Bronchial epithelial cell (primary cell): ENCODE measurements at places on chromosomes 2 and 18. TPM values are rescaled to one million over a fixed set of nuclear protein-coding genes. Genes with fewer than 3 reads are reported as not detected.

DNA sequence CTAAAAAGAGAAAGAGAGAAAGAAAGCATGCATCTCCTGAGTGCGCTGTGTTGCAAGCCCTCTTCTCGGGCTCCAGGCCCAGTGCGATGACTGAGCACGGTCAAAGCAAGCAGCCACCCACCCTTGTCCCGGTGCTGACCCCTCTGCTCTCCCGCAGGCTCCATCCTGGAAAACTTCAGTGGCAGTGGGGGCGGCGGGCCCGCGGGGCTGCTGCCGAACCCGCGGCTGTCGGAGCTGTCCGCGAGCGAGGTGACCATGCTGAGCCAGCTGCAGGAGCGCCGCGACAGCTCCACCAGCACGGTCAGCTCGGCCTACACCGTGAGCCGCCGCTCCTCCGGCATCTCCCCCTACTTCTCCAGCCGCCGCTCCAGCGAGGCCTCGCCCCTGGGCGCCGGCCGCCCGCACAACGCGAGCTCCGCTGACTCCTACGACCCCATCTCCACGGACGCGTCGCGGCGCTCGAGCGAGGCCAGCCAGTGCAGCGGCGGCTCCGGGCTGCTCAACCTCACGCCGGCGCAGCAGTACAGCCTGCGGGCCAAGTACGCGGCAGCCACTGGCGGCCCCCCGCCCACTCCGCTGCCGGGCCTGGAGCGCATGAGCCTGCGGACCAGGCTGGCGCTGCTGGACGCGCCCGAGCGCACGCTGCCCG is 252.5 kb downstream of the GLI2 start:
- no peak for DNase-seq

- peak; percentile 59 for DNase-seq
These were observed 189.9 kb upstream of the DCC start for GRCh38 chr18:52150050-52150449.

DNA sequence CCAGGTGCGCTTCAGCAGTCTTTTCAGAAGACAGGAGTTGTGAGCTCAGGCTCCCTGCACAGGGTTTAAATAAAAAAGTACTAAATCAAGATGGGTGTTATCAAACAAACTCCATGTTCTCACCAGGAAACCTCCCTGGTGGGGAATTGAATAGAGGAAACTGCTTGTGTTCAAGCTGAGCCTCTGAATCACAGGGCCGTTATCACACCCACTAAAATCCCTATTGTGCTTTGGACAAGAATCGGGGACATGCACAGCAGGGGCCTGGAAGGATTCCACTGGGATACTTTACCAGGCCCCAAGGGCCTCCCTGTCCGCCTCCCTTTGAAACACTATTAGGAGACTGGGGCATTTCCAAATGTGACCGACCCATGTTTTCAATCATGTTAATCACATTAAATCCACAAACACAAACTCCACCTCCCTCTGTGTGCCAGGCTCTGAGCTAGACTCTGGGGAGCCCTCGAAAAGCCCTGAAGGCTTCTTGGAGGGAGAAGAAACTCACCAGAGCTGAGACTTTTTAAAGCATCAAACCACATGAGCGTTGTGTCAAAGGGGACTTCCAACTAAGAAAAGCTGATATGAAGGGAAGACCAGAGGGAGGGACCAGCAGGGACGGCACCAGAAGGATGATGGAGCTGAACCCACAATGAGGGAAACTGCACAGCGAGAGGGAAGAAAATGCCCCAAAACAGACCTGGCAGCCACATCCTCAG is 458.7 kb upstream of the ID2 start:
- no peak for DNase-seq

GRCh38 chr2:75333646-75334045 is 134.3 kb upstream of the TACR1 start:
- no peak for DNase-seq

DNA sequence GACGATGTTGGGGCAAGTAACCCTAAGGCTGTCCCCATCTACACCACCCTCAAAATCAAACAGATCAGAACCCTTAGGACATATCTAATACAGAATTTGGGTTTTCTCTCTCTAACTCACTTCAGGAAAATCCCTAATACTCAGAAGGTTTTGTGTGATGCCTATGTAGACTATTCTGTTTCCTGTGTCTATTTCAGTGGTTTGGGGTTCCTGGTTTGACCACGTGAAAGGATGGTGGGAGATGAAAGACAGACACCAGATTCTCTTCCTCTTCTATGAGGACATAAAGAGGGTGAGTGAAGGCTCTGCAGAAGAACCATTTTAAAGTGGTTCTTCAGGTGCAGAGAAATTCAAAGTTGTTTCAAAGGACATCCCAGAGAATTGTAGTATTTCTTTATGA is 16.3 kb downstream of the SULT1C2 start:
- no peak for DNase-seq

DNA sequence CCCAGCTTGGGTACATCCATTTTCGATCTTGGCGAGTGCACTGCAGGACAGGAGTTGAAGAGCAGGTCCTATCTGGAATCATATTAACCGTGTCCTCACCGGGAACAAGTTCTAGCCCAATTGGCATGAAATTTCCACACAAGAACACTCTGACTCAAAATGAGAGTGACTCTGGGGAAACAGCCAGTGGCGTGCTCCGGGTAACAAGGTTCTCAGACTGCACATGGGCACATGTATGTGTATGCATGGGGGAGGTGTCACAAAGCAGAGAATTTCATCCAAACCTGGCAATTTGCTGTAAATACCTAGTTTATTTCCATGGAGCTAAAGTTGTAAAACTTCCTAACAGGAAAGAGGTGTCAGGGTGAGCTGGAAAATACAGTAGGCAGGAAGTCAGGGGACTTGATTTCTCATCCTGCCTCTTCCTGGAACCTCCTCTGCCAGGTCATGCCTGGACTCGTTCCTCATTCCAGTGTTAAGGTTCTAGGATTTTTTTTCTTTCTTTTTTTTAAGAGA is 1.7 kb downstream of the TUBB6 start:
- DNase-seq = peak; percentile 88

- DNase-seq = no peak
These were observed 47.1 kb downstream of the CNGA3 start for GRCh38 chr2:98393354-98393753.

DNA sequence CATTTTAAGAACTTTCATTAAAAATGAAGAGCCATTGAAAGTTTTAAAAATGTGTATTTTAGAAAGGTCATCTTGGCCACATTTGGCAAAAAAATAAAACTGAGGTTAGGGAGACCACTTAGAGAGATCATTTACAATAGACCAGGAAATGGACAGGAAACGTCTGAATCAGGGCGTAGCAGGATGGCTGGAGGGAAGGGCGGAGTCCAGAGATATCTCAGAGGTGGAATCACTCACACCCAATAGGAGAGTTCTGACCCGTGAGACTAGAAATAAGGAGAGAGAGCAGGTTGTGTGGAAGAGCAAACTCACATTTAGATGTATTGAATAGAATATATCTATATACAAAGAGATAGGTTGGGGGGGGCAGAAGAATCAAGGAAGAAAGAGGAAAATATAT is 373.4 kb downstream of the METTL4 start:
- peak; percentile 51 for DNase-seq

DNA sequence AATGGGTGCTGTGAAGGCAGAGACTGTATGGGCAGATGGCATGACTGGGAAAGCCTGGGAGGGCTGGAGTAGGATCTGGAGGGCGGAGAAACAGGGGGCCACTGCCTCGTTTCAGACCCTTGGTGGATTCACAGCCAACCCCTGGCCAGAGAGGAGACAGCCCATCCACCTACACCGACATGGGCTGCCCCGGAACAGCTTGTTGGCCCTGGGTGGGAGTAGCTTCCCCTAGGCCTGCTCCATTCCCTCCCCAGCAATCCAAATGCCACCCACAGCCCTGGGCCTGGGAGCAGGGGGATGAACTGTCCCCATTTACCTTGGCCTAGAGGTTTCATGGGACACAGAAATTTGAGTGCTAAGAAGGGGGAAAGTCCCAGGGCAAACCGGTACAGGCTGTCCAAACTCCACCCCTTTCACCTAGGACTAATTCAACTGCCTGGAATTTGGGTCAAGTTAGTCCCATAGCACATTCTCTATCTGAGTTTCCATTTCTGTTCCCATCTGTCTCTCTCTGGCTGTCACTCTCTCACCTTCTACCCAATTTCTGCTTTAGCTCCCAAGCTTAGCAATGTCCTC is 37.0 kb downstream of the LBH start:
- peak; percentile 25 for DNase-seq

- peak; percentile 12 for DNase-seq
These were observed 748.7 kb upstream of the CHAC2 start for GRCh38 chr2:53018825-53019425.

ECEL1 gene
- not detected in 2 replicates for total RNA-seq

GRCh38 chr18:79452190-79452990 is 56.7 kb downstream of the NFATC1 start:
- DNase-seq = no peak

LIMS2 gene
- total RNA-seq = 0.79 TPM in 1 of 2 replicates, not detected in the other

- DNase-seq = no peak
These were observed 734.0 kb upstream of the CDH7 start for GRCh38 chr18:65016631-65017371.

VWC2L gene
- under 0.01 TPM in 1 of 2 replicates, not detected in the other for total RNA-seq

RBM43 gene
- 0.51 and 0.79 TPM in 2 replicates for total RNA-seq

- DNase-seq = no peak
These were observed 25.7 kb downstream of the TGOLN2 start for GRCh38 chr2:85302121-85302520.

C2orf92 gene
- total RNA-seq = 0.26 and 0.51 TPM in 2 replicates

DNA sequence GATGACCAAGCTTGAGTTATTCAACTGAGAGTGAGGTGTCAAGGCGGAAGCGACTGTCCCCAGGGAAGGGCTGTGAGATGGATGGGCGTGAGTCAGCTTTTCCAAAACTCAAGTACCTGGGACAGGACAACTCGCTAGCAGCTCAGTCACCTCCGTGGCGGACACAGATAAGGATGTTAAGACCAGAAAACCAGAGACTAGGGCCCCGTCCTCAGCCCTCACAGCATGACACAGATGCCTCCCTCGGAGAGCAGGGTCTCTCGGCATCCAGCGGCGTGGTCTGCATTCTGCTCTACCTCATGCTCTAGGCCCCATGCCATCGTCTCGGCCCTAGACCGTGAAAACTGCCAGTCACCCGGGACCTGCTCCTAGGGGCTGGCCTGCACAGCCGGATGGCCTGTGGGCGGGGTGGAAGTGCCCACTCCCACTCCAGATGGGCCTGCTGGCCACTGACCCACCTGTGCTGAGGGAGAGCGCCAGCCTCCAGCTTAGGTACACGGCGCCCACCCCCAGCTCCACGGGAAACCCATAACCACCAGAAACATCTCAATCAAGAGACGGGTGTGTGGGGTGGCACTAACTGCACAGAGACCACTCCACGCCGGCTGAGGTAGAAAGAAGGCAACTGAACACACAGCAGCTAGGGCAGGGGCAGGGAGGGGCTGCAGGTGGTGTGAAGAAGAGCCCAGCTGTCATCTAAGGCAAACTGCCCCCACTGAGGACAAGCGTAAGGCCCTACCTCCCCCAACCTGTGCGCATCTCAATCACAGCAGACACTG is 39.8 kb downstream of the ANO7 start:
- no peak for DNase-seq

KYNU gene
- 30.3 and 31.4 TPM in 2 replicates for total RNA-seq

ZNF804A gene
- not detected in 2 replicates for total RNA-seq

- DNase-seq = no peak
These were observed 1108.1 kb upstream of the LRRTM1 start for GRCh38 chr2:81412681-81413080.

GRCh38 chr2:96770442-96771202 is 9.9 kb downstream of the CNNM4 start:
- DNase-seq = no peak

BMP10 gene
- total RNA-seq = not detected in 2 replicates

SLC16A14 gene
- 2.4 and 5.4 TPM in 2 replicates for total RNA-seq

DNA sequence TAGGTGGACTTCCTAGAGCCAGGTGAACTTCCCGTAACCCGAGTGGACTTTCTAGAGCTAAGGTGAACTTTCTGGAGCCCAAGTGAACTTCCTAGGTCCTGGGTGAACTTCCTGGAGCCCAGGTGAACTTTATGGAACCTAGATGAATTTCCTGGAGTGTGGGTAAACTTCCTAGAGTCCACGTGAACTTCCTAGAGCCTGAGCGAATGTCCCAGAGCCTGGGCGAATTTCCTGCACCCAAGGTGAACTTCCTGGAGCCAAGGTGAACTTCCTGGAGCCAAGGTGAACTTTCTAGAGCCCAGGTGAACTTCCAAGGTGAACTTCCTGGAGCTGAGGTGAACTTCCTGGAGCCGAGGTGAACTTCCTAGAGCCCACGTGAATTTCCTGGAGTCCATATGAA is 70.0 kb downstream of the RTP5 start:
- no peak for DNase-seq

- no peak for DNase-seq
These were observed 50.6 kb downstream of the COL5A2 start for GRCh38 chr2:189128970-189129369.

DNA sequence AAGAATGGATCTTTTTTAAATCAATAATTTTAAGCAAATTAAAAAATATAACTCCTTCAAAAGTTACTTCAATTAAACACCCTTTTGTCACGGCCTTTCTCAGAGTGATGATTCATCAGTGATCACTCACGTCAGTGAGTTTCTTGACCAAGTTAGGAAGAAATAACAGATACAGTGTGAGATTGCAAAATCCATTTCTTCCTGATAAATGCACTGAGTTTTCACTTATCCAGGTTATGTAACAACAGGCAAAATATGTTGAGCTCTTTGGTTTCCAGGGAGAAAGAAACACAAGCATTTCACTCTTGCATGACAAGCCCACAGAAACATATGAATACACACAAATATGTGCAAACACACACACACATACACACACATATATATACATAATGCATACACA is 195.9 kb upstream of the CYRIA start:
- DNase-seq = peak; percentile 98

IL37 gene
- total RNA-seq = not detected in 2 replicates

DNA sequence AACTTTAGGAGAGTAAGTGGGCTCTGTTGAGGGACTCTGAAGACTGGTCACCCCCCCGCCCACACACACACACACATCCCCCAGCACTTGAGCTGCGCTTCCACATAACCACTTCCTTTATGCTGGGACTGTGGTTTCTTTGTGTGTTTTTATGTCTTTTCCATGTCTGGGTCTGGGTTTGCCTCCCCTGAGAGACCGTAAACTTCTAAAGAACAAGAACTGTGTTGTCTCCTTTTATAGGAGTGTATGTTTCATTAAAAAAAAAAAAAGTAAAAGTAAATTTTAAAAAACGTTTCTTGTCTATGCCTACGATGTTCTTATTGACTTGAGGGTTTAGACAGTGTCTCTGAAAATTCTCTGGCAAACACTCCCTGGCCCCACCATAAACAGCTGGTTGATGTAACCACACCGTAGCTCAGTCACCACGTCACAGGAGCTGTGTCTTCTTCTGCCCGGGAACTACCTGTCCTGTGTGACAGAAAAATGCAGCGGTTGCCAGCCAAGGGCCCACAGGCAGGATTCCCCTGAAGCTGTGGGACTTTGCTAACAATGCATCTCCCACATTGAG is 68.0 kb downstream of the KLHL29 start:
- DNase-seq = no peak

NGEF gene
- total RNA-seq = 0.53 and 6.1 TPM in 2 replicates

ZNG1B gene
- total RNA-seq = 34.0 and 47.0 TPM in 2 replicates
